ENCODE measurements at places on chromosomes 1 and 21. TPM values are rescaled to one million over a fixed set of nuclear protein-coding genes. Genes with fewer than 3 reads are reported as not detected.
A peak's percentile ranks its signal among the peaks of the same experiment; 100 is the strongest.

The DR1 gene
- total RNA-seq = 41.9 TPM

The MASP2 gene
- total RNA-seq = not detected

The RAB25 gene
- not detected for total RNA-seq

The PADI1 gene
- not detected for total RNA-seq

The OR10R2 gene
- total RNA-seq = not detected

The LRRC38 gene
- not detected for total RNA-seq

The HOOK1 gene
- 0.62 TPM for total RNA-seq

The WNT4 gene
- 0.32 TPM for total RNA-seq

The ALG6 gene
- total RNA-seq = 8.6 TPM

The ROR1 gene
- total RNA-seq = 19.3 TPM

The FAM72B gene
- 0.57 TPM for total RNA-seq

The LRP8 gene
- 7.2 TPM for total RNA-seq

GRCh38 chr1:246304484-246305259 lies 202.4 kb downstream of the SMYD3 start:
- DNase-seq = no peak

DNA sequence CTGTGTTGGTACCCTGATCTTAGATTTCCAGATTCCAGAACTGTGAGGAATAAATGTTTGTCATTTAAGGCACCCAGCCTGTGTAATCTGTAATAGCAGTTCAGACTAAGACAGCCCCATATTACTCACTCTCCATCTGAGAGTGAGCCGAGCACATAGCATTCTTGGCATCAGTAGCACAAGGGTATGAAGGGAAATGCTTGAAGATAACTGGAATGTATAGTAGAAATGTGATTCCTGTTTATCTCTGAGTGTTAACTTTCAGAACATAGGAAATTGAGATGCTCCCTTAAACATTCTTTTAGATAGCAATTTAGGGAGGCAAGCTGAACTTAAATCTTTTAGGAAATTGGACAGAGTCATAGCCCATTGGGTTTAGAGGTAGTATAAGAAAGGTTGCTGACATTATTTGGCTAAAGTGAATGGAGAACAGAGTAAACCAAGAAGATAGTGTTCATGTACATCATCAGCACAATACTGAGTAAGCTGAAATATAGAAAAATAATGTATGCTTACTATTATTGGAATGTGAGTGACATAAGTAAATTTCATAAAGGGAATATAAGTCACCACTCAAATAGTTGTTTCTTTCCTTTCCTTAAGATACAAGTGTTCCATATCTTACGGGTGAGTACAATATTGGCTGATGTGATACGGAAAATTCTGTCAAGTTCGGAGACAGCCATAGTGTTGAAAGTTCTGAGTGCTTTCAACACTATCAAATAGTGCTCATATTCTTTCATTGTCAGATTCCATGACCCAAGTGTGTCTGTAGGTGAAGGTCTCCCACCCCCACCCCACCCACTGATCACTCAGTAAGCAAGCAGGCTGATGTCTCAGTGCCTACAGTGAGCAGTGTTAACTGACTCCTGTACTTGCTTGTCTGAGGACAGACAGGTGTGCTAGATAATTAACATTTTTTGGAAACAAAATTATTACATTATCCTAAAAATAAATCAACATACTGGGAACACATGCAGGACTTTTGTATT lies 73.7 kb downstream of the LRRC8D start:
- DNase-seq = no peak

- peak; percentile 81 for DNase-seq
These were observed 406.5 kb downstream of the DUSP10 start for GRCh38 chr1:221335161-221336101.

- DNase-seq = no peak
These were observed 30.1 kb downstream of the B3GALT2 start for GRCh38 chr1:193156117-193156821.

DNA sequence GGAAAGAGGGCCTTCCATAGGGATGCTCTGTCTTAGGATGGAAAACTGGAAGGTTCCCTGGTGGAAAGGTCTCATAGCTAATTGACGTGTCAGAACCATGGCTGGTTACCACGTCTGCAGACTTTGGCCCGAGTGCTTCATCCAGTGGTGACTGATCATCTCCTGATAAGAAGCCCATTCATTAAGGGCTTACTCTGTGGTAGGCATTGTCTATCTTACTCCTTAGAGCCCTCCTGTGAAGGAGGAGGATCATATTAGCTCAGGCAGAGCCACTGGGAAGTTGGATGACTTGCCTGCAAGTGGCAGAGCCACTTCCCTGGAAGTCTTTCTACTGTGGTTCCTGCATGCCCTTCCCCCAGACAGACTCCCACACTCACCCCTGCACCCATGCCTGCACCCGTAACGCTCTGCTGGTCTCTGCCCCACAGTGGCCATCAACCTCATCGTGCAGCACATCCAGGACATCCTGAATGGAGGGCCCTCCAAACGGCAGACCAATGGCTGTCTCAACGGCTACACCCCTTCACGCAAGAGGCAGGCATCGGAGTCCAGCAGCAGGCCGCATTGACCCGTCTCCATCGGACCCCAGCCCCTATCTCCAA lies 79.9 kb downstream of the UCK2 start:
- no peak for DNase-seq

GRCh38 chr1:247638011-247638410 lies 32.6 kb downstream of the OR2G3 start:
- DNase-seq = no peak

GRCh38 chr1:96845464-96845863 lies 123.9 kb downstream of the PTBP2 start:
- DNase-seq = no peak

GRCh38 chr1:228646717-228647522 lies 88.4 kb upstream of the RHOU start:
- peak; percentile 87 for DNase-seq

GRCh38 chr1:74811436-74812179 lies 78.7 kb downstream of the TYW3 start:
- no peak for DNase-seq

DNA sequence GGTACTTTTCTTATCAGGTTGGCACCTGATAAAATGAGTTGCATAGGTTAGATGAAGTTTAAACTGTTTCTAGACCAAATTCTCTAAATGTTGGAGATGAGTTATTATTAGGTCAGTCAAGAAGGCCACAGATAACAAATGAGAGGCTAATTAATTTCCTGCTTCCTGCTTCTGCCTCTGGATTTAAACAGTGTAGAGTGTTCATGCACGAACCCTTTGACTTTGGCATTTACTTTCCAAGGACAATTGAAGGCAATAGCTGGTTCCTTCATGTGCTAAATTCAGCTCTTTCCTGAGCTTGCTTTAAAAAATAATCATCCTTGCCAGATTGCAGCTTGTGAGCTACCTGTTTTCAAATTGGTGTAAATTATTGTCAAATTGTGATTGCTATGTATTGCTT lies 80.6 kb downstream of the RASAL2 start:
- DNase-seq = no peak

DNA sequence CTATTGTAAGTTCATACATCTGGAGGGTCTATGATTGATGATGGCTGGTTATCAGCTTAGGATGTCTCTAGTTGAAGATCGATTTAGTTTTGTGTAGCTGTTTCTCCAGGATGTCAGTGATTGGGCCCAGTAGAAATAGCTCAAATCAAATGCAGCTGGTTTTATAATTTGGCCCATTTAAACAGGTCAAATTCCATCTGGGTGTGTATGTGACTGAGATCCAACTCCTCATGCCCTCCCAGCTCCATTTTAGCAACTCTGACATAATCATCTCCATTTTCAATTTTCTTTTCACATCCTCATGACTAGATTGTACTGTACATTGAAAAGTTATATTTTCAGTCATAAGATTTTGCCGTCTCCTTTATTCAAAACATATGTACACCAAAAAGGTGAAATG lies 99.2 kb downstream of the TPR start:
- no peak for DNase-seq

GRCh38 chr1:66779475-66780078 lies 21.5 kb downstream of the INSL5 start:
- no peak for DNase-seq

DNA sequence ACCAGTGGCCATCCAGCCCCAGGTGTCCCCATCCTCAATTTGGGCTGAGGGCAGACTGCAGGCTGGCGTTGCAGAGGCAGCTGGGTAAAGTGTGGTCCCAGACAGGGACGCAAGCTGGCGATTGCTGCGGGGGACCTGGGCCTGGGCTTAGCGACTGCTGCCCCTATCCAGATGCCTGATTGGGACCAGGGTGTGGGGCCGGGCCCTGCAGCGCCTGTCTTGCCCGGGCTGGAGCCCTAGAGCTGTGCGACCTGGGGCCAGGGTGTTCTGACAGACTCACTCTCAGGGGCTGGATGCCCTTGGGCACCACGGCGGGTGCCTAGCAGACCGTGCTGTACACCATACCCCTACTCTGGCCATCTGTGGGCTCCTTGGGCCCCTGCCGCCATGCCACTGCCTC lies 16.2 kb upstream of the FAAP20 start:
- peak; percentile 76 for DNase-seq

- peak; percentile 87 for DNase-seq
These were observed 85.7 kb downstream of the BRINP2 start for GRCh38 chr1:177256153-177257075.

GRCh38 chr1:192527950-192528349 lies 47.6 kb upstream of the RGS1 start:
- DNase-seq = no peak

GRCh38 chr1:235822685-235823084 lies 44.0 kb downstream of the LYST start:
- no peak for DNase-seq

- DNase-seq = no peak
These were observed 36.4 kb downstream of the RCSD1 start for GRCh38 chr1:167666416-167666815.

DNA sequence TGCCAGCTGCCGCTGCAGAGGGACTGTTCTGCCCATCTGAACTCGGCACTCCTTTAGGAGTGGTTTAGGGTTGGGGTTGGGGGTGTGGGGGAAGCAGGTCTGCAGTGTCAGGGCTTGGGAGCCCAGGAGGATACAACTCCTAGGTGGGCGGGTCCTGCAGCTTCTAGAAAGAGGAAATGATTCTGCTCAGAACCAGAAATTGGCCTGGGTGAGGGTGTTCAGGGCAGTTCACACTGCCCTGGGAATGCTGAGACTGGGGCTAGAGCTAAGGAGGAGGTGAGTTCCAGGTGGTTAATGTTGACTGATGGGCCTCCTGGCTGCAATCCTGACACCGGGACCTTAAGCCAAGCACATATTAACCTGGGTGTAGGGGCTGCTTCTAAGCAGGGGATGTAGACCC lies 4.8 kb upstream of the SLC26A9 start:
- DNase-seq = no peak

- DNase-seq = no peak
These were observed 5.0 kb upstream of the KCNC4 start for GRCh38 chr1:110205156-110205555.

- no peak for DNase-seq
These were observed 45.2 kb upstream of the HAO2 start for GRCh38 chr1:119323216-119323982.
